ENCODE measurements at places on chromosomes 16 and 17.
A peak's percentile ranks its signal among the peaks of the same experiment; 100 is the strongest.

DNA sequence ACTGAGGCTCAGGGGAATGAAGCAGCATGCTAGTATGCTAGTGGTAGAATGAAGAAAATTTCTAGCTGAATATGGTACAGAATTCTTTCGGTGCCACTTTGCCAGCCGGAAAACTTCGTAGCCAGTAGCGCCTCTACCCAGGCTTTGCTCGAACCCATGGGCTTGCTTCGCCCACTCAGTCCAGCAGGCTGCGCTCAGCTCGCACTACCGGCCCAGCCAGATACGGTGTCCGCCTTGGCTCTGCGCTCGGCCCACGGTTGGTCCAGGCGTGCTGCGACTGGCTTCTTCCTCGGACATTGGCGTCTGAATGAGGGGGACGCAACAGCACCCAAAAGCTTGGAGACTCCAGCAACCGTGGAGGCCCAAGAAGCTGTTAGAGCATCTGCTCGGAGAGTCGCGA, 372.5 kb upstream of the CDH8 start:
- no peak for DNase-seq

DNA sequence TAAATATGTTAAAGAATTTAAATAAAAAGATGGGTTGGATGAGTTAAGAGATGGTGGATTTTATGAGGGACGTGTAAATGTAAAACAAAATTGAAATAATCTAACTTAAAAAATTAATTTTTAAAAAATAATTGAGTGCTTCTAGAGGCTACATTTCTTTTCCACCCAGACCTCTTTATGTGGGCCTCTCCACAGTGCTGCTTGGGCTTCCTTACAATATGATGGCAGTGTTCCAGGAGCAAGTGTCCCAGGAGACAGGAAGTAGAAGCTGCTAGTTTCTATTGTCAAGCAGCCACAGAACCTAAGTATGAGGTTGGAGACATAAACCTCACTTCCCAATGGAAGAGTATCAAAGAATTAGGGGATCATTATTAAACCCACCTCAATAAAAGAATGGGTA, 205.7 kb upstream of the CPHXL start:
- no peak for DNase-seq

DNA sequence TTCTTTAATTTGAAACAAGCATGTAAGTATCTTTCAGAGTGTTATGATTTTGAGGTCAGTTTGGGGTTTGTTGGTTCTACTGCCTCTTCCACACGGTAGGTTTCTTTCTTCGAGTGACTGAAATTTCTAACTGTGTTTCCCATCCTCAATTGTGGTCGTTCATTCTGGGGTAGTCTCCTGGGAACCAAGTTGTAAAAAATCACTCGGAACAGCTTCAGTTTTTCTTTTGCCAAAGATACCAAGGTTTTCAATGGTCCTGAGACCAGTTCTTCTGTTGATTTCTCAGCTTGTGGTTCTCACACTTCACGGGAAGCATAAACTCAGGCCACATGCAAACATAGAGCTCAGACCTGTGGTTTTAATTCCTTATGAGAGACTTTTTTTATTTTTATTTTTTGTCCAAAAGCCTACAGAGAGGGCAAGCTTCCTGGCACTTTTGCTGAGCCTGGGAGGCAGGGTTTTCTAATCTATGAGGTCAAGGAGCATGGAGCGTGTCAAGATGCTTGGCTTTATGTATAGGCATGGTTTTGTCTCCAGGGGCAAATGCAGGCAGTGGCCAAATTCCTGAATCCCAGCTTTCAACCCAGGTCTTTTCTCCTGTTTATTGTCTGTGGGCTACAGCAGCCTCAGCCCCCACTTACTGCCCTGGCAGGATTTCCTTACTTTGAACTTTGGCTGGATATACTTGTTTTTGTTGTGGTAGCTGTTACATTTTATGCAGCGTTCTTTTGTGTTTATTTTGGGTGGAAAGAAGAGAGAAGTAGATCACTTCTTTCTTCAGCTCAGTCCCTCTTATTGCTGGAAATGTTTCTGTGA, 32.9 kb downstream of the HS3ST3A1 start:
- no peak for DNase-seq

DNA sequence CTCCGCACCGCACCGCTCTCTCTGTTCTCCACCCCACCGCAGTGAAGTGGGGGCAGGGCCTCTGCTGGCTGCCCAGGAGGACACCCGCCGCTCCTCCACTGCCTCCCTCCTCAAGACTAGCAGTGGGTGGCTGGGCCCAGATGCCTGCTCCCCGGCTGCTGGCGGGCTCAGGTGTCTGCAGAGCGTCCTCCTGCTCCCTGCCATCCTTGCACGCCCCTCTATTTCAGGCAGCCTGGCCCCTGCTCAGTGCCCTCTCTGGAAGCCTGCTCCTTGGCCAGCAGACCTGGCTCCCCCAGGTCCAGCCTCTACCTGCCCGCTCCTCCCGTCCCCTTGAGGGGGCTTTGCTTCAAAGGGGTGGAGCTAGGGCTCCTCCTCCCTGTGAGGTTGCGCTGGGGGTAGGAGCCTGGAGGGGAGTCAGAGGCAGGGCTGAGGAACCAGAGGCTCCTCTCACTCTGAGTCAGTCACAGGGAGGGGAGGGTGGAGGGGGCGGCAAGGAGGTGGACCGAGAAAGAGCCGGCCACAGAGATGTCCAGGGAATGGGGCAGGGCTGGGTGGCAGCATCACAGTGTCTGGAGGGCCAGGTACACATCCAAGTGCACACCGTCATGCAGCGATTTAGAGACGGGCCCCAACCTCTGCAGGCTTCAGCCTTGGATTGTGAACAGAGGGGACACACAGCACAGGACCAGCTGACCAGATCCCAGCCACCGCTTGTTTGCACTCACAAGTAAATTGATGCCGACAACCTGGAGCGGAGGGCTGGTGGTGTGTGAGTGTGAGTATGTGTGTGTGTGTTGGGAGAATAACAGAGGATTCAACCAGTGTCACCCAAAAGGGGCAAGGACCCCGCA, 9.8 kb upstream of the TMEM92 start:
- no peak for DNase-seq

- no peak for DNase-seq
Observed at GRCh38 chr17:32152130-32152529, 9.8 kb downstream of the RHOT1 start.

DNA sequence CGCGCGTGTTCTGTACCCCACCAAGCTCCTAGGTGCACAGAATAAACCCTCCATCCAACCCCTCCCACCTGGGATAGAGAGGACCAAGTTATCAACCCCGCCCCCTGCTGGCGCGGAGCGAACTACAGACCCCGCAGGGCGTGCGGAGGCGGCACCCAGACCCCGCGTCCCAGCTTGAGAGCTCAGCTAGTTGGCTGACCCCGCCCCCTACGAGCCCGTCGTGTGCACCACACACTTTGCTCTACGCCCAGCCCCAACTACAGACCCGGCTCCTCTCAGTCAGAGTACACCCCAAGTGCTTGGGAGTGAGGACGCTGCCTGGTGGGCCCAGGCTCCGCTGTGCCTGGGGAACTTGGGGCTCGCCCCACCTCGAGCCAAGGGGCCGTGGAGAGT, 1.5 kb downstream of the GRIN2A start:
- DNase-seq, result peak; percentile 78

- no peak for DNase-seq
Observed at GRCh38 chr17:65523411-65523810, 38.0 kb downstream of the AXIN2 start.

DNA sequence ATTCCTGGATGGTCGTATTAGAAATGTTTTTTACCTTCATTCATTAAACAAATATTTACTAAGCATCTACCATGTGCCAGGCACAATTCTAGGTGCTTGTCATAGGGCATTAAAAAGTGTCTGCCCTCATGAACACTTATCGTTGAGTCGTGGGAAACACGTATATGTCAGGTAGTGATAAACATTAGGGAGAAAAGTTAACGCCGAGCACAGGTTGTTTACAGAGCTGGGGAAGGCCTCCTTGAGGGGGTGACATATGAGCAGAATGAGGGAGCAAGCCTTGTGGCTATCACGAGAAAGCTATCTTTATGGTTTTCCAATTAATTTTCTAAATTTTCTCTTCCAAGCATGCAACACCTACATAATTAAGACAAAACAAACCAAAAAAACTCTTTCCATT, 985 bp upstream of the ZNF213 start:
- no peak for DNase-seq

DNA sequence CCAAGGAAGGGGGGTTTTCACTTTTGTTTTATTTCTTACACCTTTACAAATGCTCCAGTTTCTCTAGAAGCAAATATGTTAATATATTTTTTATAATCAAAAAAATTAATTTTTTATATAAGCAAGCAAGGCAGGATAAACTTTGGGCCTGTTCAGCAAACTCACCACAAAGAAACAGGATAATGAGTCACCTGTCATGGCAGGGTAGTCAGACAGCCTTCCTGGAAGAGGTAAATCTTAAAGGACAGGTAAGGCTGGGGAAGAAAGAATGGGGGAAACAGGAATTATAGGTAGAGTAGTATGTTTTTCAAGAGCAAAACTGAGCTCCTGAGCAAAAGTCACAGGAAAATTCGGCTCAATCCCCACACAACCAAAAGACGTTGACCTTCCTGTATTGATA, 186.3 kb upstream of the SOX9 start:
- no peak for DNase-seq

GRCh38 chr16:79301051-79301450, 299.5 kb downstream of the MAF start:
- DNase-seq, result no peak

- DNase-seq, result no peak
Observed at GRCh38 chr16:19717314-19717713, 713 bp downstream of the KNOP1 start.

- DNase-seq, result no peak
Observed at GRCh38 chr16:75267631-75268264, 16.3 kb upstream of the BCAR1 start.

- no peak for DNase-seq
Observed at GRCh38 chr17:72714357-72714966, 378.0 kb downstream of the SLC39A11 start.

DNA sequence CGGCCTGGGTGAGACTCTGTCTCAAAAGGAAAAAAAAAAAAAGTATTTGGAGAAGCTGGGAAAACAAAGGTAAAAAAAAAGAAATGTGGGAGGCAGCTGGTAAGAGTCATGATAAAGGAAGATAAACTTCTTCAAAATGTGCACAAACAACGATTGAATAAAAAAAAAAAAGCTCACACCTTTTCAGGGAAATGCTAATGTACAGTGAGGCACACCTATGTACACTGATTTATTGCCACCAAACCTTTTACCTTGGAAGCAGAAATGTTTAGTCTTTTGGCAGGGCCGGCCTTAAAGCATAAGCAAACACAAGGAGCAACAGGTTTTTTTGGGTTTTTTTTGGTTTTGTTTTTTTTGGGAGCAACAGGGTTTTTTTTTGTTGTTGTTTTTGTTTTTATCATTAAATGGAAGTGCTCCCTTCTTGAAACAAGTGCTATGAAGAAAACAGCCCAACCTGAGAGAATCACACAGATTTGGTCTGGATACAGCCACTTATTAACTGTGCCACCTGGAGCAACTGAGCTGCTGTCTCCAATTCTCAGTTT, 29.8 kb upstream of the KCNJ2 start:
- DNase-seq, result no peak

DNA sequence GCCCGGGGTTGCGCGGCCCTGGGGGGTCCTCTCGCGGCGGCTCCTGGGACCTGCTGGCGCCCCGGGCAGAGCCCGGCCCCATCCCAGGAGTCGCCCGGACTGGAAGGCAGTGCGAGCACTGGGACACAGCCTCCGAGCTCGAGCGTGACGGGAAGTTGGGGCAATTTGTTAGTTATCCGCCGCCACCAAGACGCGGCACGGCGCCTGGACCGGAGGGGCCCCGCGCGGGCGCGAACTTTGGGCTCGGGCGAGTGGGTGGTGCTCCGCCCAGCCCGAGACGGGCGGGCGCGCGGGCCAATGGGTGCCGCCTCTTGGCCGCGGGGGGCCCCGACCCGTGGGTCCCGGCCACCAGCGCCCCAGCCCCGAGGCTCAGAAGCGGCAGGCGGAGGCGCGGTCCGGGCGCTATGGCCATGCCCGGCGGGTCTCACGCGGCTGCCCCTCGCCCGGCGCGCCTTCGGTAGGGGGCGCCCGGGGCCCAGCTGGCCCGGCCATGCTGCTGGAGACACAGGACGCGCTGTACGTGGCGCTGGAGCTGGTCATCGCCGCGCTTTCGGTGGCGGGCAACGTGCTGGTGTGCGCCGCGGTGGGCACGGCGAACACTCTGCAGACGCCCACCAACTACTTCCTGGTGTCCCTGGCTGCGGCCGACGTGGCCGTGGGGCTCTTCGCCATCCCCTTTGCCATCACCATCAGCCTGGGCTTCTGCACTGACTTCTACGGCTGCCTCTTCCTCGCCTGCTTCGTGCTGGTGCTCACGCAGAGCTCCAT, at the start of gene ADORA2B:
TSS of gene ADORA2B (plus strand) at position 372 of the 768 bp plus-strand sequence. CDS start at position 491, 119 bp downstream.
- DNase-seq, result peak; percentile 42

DNA sequence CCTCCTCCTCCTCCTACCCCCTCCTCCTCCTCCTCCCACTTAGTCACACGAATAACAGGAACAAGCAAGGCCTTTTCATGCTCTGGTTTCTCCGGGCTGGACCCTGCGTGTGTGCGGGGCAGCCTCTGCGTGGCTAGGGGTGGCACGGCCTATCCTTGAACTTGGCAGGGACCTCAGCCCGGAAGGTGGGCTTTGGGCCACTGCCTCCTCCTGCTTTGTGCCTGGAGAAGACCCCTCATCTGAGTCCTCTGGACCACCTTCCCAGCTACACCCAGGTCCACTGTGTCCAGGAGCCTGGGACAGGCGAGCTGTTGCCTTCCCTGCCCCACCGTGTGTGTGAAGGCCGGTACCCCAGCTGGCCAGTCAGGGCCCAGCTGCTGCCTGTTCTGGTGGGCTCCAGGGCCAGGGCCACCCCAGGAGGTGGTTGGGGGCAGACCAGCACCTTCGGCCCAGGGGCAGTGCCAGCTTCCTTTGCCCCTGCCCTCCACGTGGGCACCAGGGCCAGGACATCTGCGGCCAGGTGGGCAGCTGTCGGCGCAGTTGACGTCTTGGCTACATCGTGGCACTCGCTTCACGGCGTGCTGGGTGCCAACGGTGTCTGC, 35.4 kb downstream of the GINS2 start:
- no peak for DNase-seq

- no peak for DNase-seq
Observed at GRCh38 chr16:80480664-80481063, 60.1 kb upstream of the DYNLRB2 start.

DNA sequence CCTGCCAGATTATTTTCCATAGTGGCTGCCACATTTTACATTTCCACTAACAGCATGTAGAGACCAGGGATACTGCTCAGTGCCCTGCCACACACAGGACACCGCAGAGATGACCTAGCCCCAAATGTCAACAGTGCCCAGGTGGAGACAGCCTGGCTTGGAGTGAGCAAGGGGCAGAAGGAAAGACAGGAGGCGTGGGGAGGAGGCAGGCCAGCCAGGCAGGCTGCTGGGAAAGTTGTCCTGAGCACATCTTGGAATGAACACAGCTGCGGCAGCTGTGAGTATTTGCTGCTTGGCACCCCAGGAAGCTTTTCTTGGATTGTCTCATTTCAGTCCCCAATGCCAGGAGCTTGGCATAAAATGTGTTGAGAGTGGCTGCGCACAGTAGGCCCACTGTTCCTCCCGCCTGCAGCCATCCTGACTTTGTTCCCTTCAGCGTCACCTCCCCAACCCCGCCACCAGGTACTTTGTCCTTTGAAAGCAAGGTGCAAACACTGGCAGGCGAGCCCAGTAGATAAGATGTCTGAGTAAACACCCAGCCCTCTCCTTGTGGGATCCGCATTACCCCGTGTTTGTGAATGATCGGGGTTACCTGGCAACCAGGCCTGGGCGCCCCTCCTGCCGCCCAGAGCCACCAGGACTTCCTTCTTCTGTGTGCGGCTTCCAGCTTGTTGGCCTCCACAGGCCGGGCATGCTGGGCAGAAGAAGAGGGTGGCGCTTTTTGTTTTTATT, 114.0 kb downstream of the CMIP start:
- no peak for DNase-seq

All from NT2/D1 (cell line).